Mesangial cell (primary cell): ENCODE measurements at places on chromosomes 7 and 10. TPM values are rescaled to one million over a fixed set of nuclear protein-coding genes. Genes with fewer than 3 reads are reported as not detected.

Gene GHRHR
- total RNA-seq: not detected in 2 replicates

Gene MRPS17
- 8.3 and 8.9 TPM in 2 replicates for total RNA-seq

Gene AGBL3
- 0.49 and 0.89 TPM in 2 replicates for total RNA-seq

Gene KIF5B
- total RNA-seq: 45.8 and 73.7 TPM in 2 replicates

Gene SKIDA1
- 2.1 and 3.3 TPM in 2 replicates for total RNA-seq

Gene TEX47
- total RNA-seq: not detected in 2 replicates

Gene COL1A2
- 197 and 988 TPM in 2 replicates for total RNA-seq

Gene CALHM2
- 3.9 and 10.3 TPM in 2 replicates for total RNA-seq

Gene PCLO
- 0.98 and 2.7 TPM in 2 replicates for total RNA-seq

Gene HOXA5
- total RNA-seq: 23.5 and 46.8 TPM in 2 replicates

Gene LIPF
- not detected in 2 replicates for total RNA-seq

Gene IRF5
- 5.4 and 13.3 TPM in 2 replicates for total RNA-seq

Gene CXCL12
- total RNA-seq: 0.81 and 4.7 TPM in 2 replicates

Gene MSS51
- 0.76 and 0.81 TPM in 2 replicates for total RNA-seq

Gene ARHGAP22
- total RNA-seq: 3.0 and 18.1 TPM in 2 replicates

Gene NMT2
- total RNA-seq: 21.7 and 24.6 TPM in 2 replicates

Gene TRPV5
- not detected in 2 replicates for total RNA-seq

Gene KCNH2
- total RNA-seq: 1.4 and 2.3 TPM in 2 replicates

Gene GARIN1A
- 0.13 and 0.16 TPM in 2 replicates for total RNA-seq

Gene MDFIC
- 14.7 and 15.2 TPM in 2 replicates for total RNA-seq

Gene FAM13C
- total RNA-seq: 0.16 and 0.51 TPM in 2 replicates

Gene TPK1
- 4.2 and 5.3 TPM in 2 replicates for total RNA-seq

Gene GPR37
- total RNA-seq: 3.7 and 16.0 TPM in 2 replicates

Gene SHH
- 0.16 and 1.6 TPM in 2 replicates for total RNA-seq

Gene NPY
- not detected in 2 replicates for total RNA-seq

Gene CNPY4
- 11.2 and 12.5 TPM in 2 replicates for total RNA-seq

Gene HTRA1
- 83.4 and 265 TPM in 2 replicates for total RNA-seq

Gene CAV1
- total RNA-seq: 69.3 and 147 TPM in 2 replicates
